ENCODE measurements at places on chromosomes 11 and 22.

DNA sequence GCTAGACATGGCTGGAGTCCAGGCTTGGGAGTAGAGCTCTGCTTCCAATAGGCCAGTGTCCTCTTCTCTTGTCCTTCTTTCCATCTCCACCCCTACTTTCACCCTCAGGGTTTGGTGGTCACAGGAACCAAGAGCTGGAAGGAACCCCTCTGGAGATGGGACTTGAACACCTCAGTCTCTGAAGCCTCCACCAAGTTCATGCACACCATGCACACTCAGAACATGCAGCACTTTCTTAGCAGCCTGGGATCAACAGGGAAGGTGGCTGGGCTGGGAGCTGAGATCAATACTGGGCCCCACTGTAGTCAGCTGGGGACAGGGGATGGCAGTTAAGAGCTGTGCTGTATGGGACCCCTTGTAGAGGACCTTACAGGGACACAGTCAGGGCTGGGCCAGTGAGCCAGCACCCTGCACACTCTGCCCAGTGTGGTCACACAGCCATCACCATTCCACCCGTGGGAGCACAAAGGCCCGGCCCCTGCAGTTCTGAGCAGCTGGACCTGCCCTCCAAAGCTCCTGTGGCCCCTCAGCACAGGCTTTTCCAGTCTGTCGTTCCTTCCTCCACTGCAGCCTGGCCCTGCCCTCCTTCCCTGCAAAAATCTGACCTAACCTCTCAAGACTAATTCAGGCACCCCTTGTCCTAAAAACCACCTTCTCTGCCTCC is 47.7 kb downstream of the GAB4 start:
- DNase-seq, result no peak

DNA sequence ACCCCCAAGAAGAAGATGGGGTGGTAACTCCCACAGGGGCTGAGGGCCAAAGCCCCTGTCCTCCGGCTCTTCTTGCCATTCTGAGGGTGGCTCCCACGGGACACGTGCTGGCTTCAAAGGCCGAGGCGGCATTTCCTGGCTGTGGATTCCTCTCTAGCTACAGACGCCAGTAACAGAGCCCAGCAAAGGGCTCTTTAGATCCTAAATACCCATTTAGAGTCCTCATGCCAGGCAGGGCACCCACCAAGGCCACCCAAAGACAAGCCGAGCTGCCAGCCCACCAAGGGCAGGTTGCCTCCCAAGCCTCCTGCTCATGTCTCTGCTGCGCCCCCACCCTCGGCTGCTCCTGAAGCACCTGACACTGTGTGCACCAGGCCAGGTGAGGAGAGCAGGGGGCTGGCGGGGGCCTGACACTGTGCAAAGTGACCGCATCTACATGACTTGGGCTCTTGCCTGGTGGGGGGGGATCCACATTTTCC is 5.7 kb downstream of the LRFN4 start:
- DNase-seq, result no peak

DNA sequence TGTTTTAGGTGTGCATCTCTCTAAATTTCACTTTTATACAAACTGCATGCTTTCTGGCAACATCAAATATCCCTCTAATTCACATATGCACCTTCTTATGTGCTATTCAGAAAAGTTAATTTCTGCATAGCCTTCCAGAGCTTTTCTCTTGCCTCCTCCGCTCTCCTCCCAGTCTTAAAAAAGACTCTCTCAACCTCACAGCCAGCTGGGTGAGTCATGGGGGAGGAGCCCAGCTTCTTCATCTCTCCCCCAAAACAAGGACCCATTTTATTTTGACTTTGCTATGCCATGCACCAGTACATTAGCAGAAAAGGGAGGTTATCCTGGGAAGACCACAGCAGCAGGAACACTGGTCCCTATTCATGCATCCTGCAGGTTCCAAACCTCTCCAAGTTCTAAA is 234.4 kb downstream of the KCNA4 start:
- no peak for DNase-seq

DNA sequence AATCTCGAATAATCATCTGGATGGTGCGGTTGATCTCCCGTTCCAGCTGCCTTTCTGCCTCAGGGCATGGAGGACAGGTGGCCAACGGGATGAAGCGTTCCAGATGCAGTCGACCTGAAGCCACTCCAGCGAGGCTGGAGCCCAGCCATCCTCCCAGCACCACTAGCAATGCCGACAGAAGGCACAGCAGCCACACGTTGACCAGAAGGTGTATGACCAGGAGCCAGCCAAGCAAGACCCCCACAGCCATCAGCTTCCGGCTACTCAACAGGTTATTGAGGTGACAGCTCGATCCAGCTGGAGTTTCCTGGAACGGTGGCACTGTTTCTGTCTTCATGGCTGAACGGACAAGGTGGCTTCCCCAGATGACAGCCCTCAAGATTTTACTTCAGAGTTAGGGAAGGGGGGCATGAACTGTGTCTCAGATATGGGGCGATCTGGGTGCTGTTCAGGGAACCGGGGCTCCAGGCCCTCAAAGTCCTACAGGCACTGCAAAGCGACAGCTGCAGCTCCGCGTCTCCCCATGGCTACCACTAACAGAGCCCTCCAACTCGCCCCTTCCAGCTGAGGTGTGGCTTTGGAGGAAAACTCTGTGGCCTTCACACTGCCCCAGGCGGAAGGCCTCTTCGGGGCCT is 559 bp downstream of the SNX19 start:
- no peak for DNase-seq

DNA sequence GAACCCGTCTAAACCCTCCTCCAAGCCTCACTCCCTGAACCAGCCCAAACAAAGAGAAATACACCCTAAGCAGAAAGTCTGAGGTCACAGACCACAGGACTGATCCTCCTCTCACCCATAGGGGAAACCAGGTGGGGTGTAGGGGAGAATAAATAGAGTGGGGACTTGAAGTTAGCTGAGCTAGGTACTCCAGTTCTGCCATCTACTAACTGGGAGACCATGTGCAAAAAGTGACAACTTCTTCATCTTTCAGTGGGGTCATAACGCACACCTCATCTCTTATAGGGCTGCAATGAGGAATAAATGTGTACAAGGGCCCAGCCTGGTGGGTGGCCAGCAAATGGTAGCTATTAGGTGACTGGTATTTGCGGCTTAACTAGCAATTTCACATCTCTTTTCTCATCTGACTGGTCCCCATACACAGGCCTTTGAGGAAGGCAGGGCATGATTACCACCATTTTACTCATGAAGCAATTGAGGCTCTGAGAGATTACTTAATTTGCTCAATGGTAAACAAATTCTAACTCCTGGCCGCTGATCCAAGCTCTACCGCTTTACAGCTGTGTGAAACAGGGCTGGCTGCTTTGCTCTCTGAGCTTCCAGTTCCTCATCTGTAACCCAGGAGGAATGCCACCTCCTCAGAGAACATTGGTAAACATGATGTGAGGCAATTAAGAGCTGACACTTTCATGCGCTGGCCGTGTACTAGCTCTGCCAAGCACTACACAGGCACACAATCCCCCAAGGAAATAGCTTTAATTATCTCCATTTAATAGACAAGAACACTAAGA is 16.6 kb downstream of the TBC1D10A start:
- no peak for DNase-seq

GRCh38 chr11:68687311-68687710 is 3.0 kb downstream of the GAL start:
- DNase-seq, result no peak

DNA sequence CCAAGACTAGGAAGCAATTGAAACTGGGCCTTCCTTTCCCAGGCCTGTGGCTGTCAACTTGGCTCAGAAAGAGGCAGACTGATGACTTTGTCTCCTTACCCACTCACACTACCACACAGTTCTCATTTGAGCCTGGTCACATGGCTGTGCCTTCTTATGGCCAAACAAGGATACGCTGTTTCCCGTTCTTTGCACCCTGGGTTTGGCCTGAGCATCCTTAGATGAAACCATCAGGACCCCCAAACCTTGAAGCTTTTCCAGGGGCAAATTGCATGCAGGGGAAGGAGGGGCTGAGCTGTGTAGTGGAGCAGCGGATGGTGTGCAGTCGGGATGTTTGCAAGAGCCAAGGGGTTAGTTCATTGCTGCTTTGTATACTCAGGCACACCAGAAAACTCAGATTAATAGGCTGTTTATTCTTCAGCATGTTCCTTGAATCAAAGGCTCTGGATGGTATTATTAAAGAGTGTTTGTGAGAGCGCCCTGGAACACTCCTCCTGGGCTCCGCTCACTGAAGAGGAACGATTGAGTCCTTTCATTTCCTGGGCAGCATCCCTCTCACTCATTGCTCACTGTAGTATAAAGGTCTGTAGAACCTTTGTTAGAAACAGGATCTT is 69.8 kb downstream of the ARFGAP2 start:
- no peak for DNase-seq
